ENCODE measurements at places on chromosomes 1 and 21.

- DNase-seq, result no peak
Measured at GRCh38 chr1:64891448-64891825, 74.9 kb downstream of the JAK1 start.

- DNase-seq, result no peak
Measured at GRCh38 chr21:33490991-33491372, 534 bp downstream of the DNAJC28 start.

DNA sequence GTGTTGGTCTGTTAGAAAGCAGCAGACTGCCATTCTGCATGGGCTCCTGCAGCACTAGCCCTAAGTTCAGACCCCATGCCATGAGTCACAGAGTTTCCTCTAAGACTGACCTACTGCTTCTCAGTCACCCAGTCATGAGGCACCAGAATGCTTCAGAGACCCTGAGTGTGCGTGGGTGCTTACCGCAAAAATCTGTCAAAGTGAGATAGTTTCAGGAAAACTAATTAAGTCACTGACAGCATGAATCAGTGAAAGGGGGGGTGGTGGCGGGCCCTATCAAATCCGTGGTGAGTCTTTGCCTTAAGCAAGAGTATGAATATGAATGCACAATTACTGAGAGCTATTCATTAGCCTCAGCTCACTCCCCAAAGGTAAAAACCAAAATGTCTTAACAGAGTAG, 98.1 kb downstream of the KCTD3 start:
- DNase-seq, result no peak

GRCh38 chr1:241499910-241500309, 19.6 kb downstream of the FH start:
- DNase-seq, result no peak

GRCh38 chr1:228370941-228371740, 35.5 kb downstream of the TRIM11 start:
- no peak for DNase-seq

Data from GM12864 (cell line).